ENCODE measurements at places on chromosomes 1 and 21.

GRCh38 chr1:44700573-44700972 is 26.1 kb downstream of the ARMH1 start:
- DNase-seq: no peak

DNA sequence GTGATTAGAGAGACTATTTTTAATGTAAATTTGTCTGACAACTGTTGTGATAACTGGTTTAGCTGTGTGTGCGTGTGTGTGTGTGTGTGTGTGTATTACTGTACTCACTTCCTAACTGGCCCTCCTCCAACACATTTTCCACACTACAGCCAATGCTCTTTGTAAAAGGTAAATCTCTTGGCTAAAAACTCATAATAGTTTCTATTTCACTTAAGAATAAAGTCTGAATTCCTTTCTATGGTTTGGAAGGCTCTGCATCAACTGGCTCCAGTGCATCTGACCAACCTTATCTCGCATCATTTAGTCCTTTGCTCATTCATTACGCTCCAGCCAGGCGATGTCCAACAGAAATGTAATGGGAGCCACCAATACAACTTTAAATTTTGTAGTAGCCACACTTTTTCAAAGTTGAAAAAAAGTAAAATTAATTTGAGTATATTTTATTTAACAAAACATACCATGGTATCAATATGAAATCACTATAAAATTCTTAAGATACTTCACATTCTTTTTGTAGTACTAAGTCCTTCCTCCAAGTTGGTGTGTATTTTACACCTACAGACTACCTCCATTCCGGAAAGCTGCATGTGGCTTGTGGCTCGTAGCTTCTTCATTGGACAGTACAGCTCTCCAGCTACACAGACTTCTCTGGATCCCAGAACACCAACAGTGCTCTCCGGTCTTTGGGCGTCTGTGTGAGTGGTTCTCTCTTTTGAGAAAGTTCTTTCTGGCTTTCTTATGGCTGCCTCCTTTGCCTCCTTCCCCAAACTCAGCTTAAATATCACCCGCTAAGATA is 68.9 kb downstream of the NRIP1 start:
- DNase-seq: peak; percentile 16

- DNase-seq: no peak
Measured at GRCh38 chr1:26015358-26015757, 6.2 kb upstream of the EXTL1 start.

DNA sequence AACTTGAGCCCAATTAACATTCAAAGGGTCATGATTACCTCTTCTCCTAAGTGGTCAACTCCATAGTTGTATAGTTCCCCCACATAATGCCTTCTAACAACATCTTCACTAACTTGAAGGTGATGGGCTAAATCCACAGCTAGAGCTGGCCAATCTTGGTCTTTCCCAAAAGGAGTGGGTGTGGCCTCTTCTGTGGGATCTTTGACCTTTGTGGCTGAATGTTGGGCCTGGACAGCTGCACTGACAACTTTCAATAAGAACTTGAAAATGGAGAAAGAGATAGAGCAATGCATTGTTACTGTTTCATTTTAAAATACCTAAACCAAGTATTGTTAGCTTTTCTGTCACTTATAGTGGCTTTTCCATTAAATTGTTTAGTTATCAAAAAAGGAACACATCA is 59.2 kb downstream of the IARS2 start:
- no peak for DNase-seq

GRCh38 chr1:110196917-110197765 is 13.0 kb upstream of the KCNC4 start:
- no peak for DNase-seq

GRCh38 chr21:45820171-45821091 is 161.1 kb upstream of the COL6A1 start:
- DNase-seq: peak; percentile 86

- DNase-seq: no peak
Measured at GRCh38 chr1:22216210-22216883, 73.5 kb upstream of the WNT4 start.

- DNase-seq: no peak
Measured at GRCh38 chr21:46100020-46100419, 2.1 kb downstream of the COL6A2 start.
